ENCODE measurements at places on chromosomes 7 and 10.

GRCh38 chr10:94052281-94052680 is 58.5 kb downstream of the PLCE1 start:
- no peak for DNase-seq

- no peak for DNase-seq
Measured at GRCh38 chr10:77139252-77140160, 498.1 kb downstream of the KCNMA1 start.

GRCh38 chr7:141231018-141231792 is 157.3 kb downstream of the TMEM178B start:
- no peak for DNase-seq

DNA sequence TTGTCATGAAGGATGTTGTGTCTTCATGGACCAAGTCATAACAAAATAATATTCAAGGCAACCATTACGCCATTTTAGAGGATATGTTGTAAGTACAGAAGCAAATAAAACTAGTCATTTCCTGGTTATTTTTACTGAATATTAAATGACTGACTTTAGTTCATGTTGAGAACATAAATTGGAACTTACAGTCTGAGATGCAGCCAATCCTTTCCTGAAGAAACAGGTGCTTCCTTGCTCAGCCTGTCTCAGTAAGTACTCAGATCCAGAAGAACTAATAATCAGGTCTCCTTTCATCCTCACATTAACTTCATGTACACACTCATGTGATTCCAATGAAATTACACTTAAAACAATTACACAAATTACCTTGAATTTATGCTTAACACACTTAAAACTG is 12.3 kb downstream of the SEMA3A start:
- no peak for DNase-seq

- DNase-seq, result no peak
Measured at GRCh38 chr10:56360583-56360966, 484 bp downstream of the ZWINT start.
